ENCODE measurements at places on chromosomes 13 and 19.

- no peak for DNase-seq
Observed at GRCh38 chr13:24894972-24895300, 131.0 kb downstream of the RNF17 start.

DNA sequence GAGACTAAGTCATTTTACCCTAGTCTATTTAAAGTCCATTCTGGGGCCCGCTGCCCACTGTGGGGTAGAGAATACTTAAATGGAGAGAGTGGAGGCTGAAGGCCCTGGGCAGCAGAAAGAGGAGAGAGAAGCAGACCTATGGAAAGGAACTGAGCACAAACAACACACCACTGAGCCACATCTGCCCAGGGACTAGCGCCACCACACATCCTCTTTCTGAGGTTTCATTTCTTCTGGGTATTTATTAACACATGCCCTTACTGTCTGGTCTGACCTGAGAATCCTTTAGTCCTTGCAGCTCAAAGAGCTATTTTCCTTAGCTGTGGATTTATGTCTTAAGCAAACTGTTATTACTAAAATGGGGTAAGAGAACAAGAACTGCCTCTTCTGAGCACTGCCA, 154.0 kb downstream of the NALCN start:
- DNase-seq = no peak

GRCh38 chr13:29315847-29316246, 279.6 kb downstream of the SLC7A1 start:
- no peak for DNase-seq

DNA sequence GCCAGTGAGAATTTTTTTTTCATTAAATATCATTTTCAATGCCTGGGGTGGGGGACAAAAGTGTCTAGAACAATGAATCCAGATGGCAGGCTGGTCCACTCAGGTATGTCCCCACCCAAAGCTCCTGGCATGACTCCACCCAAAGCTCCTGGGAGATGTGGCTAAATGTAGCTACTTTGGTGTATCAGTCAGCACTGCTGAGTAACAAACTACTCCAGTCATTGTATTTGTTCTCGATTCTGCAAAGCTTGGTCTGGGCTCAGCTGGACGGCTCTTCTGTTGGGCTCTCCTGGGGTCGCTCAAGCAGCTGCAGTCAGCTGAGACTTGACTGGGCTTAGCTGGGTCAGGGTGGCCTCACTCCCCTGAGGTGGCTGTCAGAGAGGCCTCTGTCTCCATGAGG, 48.5 kb downstream of the CELF5 start:
- no peak for DNase-seq

GRCh38 chr13:74966814-74967424, 515.0 kb downstream of the TBC1D4 start:
- peak; percentile 16 for DNase-seq

DNA sequence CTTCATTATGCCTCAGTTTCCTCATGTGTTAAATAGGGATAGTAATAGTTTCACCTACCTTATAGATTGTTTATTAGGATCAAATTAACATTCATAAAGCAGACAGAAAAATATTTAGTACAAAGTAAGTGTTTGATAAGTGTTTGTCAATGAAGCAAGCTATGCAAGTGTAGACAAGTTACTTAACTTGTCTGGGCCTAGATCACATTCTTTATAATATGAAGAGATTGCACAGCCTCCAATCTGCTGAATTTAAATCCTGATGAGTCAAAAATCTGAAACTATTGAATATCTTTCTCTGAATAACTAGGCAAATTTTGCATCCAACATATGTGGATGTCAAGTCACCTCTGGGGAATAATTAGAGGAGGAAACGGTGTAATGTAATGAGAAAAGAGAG, 170.5 kb downstream of the MZT1 start:
- DNase-seq = no peak

DNA sequence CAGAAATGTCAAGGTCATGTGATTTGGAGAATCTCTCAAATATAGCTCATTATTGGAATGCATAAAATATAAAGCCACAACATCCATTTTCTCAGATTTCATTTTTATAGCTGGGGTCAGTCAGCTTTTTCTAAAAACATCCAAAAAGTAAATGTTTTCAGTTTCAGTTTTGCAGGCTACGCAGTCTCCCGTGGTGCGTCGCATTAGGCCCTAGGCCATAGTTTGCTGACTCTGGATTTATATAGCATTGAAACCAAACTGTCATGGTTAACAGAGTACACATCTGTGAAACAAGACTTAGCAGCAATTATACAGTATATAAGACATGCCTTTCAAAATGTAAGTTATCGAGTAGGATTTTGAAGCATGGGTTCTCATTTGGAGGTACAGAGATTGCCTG, 140.0 kb downstream of the IRS2 start:
- no peak for DNase-seq

DNA sequence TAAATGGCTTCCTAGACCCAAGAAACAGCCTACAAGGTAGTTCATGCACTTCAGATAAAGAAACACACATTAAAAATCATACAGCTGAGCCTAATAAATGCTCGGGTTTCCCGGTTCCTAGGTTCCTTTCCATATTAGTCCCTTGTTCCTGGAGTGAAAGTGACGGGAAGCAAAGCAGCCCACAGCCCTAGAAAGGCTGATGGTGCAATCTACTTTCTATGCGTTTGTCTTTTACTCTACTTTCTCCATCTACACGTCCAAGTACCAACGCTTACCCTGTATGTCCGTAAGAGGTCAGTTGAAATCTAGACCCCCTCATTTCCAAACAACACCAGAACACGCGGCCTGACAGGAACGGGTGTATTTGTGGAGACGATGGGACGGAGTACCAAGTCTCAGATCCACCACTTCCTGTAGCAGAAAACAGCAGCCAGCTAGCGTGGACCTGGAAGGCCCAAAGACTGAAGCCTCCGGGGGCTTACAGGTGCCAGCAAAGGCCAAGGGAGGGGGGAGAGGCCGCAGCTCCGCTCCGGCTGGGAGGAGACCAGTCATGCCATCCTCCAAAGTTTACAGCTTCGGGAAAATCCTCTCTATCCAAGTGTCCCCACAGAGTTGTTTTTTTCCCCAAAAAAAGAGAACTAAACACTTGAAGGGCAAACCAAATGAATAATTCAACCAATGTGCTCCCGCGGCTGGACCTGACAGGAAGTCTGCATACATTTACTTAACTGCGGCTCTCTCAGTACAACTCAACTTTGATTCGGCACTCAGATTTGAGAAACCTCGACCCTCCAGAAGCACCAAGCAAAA, 34.1 kb downstream of the STK24 start:
- no peak for DNase-seq

DNA sequence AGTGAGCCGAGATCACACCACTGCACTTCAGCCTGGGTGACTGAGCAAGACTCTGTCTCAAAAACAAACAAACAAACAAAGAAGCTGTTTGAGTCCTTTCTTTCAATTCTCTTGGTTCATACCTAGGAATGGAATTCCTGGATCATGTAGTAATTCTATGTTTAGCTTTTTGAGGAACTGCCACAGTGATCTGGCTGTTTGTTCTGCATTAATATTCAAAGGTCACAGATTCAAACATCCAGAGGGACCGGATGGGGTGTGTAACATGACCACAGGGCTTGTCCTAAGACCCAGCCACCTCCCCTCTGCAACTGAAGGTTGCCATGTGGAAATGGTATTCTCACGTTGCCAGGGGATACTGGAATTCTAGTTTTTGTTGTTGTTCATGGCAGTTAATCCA, 10.2 kb downstream of the COLGALT1 start:
- DNase-seq = no peak

Measured in right kidney (tissue), 9 donors.